ENCODE measurements at places on chromosomes 1 and 21.

GRCh38 chr1:185263780-185264179 lies 53.3 kb downstream of the IVNS1ABP start:
- DNase-seq, result no peak

GRCh38 chr1:106975944-106976343 lies 80.5 kb upstream of the PRMT6 start:
- DNase-seq, result no peak

- no peak for DNase-seq
Measured at GRCh38 chr1:239711768-239712167, 325.4 kb downstream of the CHRM3 start.

DNA sequence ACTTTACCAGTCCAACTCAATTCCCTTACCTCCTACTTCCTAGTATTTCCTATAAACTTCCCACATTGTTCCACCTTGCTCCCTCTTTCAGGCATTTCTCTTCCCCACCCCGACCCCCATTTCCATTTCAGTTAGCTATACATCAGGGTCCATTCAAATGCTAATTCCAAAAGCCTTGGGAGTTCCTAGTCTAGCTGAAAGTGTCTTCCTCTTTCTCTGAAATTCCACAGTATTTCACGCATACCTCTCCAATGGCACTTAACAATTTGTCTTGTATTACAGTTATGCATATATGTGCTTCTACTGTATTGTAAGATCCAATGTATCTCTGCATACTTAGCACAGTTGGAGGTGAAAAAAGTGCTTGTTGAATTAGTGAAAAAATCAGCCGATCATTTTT lies 94.9 kb downstream of the ZNF644 start:
- no peak for DNase-seq

DNA sequence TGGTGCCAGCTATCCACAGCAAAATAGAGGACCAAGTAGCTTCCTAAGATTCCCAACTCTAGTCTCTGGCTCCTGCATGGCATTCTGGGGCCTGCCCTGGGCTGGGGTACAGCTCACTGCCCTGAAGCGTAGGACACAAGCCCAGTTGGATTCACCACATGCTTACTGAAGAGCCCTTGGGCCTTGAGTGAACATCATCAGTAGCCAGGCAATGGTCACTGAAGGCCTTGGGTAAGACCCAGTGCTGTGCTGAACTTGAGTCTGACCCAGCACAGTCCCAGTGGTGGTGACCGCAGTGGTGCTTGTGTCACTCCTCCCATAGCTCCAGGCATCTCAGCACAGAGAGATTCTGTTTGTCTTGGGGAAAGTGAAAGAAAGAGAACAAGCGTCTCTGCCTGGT lies 7.7 kb upstream of the LCE3A start:
- DNase-seq, result no peak

- no peak for DNase-seq
Measured at GRCh38 chr1:147472966-147473732, 68.2 kb upstream of the BCL9 start.

- no peak for DNase-seq
Measured at GRCh38 chr1:219149009-219149577, 24.6 kb upstream of the LYPLAL1 start.

DNA sequence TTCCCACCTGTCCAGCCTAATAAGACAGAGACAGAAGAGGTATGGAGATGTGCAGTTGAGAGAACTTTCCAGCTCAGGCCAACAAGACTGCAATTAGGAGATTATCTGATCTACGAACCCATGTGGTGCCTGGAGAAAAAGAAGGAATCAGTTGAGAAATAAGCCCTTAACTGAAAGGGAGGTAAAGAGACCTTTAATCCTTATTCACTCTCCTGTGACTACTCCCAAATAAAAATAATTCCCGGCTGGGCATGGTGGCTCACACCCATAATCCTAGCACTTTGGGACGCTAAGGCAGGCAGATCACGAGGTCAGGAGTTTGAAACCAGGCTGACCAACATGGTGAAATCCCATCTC lies 31.9 kb upstream of the SARS1 start:
- no peak for DNase-seq

DNA sequence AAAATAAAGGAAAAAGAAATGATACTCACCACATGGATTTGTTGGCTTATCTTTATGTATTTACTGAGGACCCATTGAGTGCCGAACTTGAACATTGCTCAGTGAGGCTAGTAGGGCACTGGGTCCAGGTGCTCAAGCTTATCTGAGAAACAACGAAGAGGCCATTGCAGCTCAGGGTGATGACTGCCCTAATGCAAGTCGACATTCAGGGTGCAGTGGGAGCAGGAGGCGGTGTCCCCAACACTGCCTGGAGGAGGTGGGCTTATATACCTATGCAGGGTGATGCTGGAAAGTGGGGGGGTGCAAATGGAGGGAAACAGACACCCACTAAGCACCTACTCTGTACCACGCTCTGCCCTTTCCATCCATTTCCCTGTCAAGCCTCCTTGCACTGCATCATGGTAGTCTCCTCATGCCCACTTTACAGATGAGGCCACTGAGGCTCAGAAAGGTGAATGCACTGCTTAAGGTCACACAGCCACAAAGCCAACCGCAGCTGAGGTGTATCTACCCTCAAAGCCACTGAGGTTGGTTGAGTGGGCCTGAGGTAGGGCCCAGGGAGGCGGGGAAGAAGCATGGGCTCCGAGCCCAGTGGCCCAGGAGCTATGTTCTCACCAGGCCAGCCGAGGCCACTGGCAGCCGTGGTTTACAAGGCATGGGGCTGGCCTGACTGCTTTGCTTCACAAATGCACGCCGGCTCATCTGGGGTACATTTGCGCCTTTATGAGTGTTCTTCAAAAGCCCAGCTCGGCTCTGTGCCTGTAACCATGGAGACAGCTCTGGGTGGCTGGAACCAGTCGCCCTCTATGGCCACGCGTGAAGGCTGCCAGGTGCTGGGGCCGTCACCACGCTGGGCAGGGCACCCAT lies 103.8 kb downstream of the EPHB2 start:
- no peak for DNase-seq

- DNase-seq, result no peak
Measured at GRCh38 chr1:75727571-75727970, 3.1 kb downstream of the ACADM start.

DNA sequence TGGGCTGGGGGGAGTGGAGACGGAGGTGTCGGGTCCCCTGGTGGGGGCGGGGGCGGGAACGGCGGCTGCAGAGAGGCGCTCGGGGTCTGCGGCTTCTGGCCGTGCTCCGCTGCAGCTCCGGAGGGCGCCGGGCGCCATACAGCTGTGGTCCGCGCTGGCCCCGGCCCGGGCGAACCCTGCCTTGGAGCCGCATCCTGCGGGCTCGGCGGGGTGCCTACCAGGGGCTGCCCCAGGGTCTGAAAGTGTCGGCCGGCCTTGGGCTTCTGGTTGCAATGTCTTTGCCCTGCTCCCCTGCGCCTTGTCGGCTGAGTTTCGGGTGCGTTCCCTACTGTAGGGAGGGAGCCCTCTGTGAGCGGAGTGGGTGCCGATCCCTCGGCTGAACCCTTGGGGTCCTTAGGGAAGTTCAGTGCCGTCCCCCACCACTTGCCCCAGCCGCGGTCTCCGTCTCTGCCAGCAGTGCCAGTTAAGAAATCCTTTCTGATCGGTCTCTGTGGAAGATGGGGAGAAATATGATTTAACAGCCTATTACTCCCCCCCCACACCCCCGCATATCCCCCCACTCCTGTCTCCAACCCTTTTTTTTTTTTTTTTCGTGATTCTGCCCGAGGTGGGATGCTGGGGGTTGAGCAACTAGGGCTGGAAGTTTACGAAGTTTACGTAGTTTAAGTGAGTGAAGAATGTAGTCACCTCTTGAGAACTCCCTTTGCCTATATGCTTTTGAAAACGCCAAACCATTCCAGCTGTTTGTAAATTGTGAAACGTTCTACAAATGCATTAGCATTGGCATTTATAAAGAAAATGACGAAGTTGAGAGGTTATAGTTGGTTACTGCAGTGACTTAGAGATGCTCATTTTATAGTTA lies 588 bp downstream of the NEXN start:
- DNase-seq, result peak; percentile 46

GRCh38 chr1:81129776-81130175 lies 671.0 kb upstream of the ADGRL2 start:
- DNase-seq, result no peak

- DNase-seq, result no peak
Measured at GRCh38 chr1:152186556-152187285, 27.7 kb upstream of the RPTN start.

DNA sequence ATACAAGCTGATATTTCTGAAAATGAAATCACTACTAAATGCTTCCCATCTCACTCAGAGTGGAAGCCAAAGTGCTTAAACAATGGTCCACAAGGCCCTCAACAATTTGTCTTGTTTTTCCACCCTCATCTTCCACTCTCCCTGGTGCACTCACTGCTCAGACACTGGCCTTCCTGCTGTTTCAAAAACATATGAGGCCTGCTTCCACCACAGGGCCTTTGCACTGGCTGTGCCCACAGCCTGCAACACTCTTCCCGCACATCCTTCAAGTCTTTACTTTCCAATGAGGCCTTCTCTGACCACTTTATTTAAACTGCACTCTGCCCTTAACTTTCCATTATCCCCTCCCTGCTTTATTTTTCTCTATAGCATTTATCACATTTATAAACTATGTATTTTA lies 53.8 kb downstream of the SYNJ1 start:
- DNase-seq, result no peak

- no peak for DNase-seq
Measured at GRCh38 chr21:32733990-32734613, 6.3 kb upstream of the SYNJ1 start.

GRCh38 chr1:3109355-3109754 lies 40.4 kb downstream of the PRDM16 start:
- DNase-seq, result no peak

DNA sequence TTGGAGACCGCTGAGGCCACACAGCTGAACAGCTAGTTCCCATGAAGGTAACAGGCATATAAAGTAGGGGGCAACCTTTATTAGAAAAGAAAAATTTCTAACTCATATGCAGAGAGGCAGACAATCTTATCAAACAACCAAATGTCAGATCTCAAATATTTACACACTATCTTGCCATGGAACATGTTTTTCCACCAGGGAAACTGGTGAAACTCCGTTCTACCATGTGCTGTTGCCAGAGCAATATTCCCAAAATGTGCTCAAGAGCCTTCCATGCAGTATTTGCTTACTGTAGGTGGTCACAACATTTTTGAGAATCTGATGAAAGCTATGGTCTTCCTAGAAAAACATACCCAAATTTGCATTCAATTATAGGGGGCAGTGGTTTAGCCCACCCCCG lies 143.4 kb upstream of the MAGI3 start:
- no peak for DNase-seq

DNA sequence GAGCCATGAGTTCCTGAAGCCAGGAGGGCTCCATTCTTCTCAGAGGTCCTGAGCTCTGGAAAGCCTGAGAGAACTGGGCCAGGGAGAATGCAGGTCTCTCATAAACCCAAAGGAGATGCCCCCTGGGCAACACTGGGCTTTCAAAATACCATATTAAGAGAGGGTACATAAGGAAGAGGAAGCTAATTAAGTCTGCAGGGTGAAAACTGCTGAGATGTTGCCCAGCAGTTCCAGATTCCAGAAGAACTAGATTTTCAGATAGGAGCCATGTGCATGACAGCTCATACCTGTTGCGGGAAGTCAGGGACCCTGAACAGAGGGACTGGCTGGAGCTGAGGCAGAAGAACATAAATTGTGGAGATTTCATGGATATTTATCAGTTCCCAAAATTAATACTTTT lies 40.9 kb downstream of the CYP4A11 start:
- no peak for DNase-seq

- no peak for DNase-seq
Measured at GRCh38 chr1:240021709-240022108, 70.0 kb upstream of the FMN2 start.

DNA sequence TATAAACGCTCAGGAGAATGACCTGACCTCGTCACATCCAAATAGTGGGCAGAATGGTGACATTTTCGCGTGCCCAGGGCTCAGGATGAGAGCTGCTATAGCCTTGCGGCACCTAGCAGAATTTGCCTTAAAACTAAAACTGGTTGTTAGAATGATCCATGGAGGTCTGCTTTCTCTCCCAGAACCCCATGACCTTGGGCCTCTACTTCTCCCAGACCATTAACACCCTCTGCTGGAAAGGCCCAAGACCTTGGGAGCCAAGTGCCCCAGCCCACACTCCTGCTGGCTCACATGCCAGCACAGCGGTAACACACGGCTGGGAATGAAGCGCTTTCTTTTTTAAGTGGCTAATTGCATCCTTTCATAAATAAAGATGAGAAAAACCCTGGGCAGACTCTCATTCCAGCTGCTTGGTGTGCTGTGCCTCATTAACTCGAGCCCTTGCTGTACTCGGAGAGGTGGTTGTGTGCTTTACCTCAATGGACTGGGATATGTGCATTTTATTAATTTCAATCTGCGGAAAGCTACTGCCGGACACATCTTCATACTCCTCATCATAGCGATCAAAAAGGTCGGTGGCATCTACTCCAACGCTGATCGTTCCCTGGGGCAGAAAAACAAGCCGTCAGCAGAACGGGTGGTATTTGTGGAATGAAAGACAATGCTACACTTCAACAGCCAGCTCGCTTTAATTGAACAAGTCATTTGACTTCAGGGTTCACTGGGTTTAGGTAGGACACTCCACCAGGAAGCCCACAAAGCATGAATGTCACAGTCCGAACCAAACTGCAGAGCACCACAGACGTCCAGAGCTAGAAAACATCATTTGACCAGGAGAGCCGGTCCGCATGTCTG lies 29.0 kb downstream of the THAP3 start:
- no peak for DNase-seq

DNA sequence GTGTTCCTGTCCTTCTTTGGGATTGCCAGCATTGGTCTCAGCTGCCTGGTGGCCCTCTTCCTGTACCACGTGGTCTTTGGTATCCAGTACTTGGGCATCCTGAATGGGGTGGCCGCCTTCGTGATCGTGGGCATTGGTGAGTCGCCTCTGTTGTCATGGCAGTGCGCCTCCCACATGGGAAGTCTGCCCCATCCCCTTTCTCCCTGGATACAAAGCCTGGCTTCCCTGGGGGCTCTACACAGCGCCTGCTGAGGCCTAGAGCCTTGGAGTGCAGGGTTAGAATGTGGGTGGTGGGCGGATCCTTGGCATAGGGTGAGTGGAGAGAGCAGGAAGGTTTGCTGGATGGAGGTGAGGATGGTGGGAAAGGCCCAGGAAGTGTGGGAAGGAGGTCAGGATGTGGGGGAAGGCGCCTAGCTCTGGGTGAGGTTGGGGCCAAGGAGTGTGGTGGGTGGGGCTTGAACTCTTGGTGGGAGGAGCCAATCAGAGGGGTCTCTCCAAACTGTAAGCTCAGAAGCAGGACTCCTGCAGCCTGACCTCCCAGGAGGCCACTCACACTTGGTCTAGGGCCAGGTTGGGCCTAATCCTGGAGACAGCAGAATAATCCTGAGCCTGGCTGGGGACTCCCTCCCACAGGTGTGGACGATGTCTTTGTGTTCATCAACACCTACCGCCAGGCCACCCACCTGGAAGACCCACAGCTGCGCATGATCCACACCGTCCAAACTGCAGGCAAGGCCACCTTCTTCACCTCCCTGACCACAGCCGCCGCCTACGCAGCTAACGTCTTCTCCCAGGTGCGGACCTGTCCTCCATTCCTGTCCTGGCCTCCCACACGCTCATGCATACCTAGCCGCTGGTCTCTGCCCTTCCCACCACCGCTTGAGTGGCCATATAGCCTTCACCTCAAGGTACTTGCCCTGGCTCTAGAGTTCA lies 36.7 kb downstream of the DISP3 start:
- DNase-seq, result no peak

- DNase-seq, result peak; percentile 33
Measured at GRCh38 chr1:24384251-24385090, 29.1 kb downstream of the STPG1 start.

All from stimulated activated naive CD8-positive, alpha-beta T cell treated with anti-CD3 and anti-CD28 coated beads, Interleukin-15, amount 100 ng/mL, for 72 hours (primary cell).